Tibial artery (tissue), 4 donors: ENCODE measurements at places on chromosomes 1 and 21.

- no peak for DNase-seq
These were observed 25.1 kb upstream of the LRRC47 start for GRCh38 chr1:3821447-3821846.

GRCh38 chr1:232307296-232308017 is 322.5 kb downstream of the SIPA1L2 start:
- peak; percentile 32 for DNase-seq

GRCh38 chr1:7738044-7738443 is 33.1 kb upstream of the VAMP3 start:
- no peak for DNase-seq

DNA sequence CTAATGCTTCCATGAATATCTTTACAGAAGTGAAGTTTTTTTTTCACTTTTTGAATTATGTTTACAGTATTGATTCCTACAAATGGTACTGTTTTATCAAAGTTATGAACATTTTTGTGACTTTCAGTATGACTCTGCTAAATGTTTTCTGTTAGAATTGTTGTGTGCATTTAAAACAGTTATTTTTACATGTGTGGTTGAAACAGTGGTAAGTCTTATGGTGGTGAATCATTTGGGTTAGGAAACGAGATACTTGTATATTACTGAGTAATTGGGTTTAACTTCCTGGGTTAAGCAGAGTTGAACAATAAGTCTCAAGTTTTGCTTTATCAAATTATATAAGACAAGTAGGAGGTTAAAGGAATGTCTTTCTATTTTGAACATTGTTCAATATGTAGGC is 66.8 kb downstream of the VPS13D start:
- DNase-seq, result no peak

DNA sequence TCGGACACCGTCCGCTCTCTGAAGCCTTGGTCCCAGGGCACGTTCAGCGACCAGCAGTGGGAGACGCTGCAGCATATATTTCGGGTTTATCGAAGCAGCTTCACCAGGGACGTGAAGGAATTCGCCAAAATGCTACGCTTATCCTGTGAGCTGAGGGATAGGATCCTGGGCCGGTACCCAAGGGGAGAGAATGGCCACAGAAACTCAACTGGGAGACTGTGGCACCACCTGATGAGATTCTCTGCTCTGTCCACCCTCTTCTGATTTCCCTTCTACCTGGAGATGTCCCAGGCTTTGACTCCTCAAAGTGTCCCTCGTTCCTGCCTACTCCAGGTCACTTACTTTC is 855 bp downstream of the CD1D start:
- no peak for DNase-seq

- no peak for DNase-seq
These were observed 162.2 kb upstream of the RAB4A start for GRCh38 chr1:229108598-229109201.

- DNase-seq, result no peak
These were observed 40.2 kb upstream of the MACF1 start for GRCh38 chr1:39164256-39164655.

GRCh38 chr21:35011681-35012080 is 37.4 kb downstream of the RUNX1 start:
- DNase-seq, result no peak

GRCh38 chr1:212945463-212946160 is 4.7 kb upstream of the VASH2 start:
- no peak for DNase-seq

DNA sequence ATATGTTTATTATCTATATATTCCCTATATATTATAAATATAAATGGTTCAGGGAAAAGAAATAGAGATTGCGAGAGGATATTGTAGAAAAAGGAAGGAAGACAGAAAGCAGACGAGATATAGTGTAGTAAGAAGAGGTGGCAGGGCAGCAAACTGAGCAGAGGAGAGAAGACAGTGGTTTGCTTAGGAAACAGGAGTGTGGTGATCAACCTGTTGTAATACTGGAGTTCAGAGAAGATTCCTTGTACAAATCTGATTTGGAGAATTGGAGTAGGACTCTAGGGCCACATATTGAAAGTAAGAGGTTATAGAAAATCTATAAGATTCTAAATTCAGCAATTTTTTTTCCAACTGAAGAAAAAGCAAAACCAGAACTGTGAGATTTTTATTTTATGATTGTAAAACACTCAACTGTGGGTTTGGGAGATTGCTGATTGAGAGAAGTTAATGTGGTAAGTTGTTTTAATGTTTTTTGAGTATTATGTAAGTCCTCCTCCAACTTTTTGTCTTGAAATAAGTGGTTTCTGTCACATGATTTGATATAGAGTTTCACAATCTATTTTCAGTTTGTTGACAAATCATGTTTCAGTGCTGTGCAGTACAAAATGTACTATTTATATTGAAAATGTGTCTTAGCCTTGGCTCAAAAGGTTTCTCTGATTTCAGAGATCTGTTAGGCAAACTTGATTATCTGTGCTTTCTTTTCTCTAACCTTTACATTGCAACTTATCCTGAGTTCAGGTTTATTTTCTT is 9.6 kb upstream of the AMY2B start:
- no peak for DNase-seq

GRCh38 chr1:164602480-164603093 is 43.6 kb downstream of the PBX1 start:
- DNase-seq, result peak; percentile 72

DNA sequence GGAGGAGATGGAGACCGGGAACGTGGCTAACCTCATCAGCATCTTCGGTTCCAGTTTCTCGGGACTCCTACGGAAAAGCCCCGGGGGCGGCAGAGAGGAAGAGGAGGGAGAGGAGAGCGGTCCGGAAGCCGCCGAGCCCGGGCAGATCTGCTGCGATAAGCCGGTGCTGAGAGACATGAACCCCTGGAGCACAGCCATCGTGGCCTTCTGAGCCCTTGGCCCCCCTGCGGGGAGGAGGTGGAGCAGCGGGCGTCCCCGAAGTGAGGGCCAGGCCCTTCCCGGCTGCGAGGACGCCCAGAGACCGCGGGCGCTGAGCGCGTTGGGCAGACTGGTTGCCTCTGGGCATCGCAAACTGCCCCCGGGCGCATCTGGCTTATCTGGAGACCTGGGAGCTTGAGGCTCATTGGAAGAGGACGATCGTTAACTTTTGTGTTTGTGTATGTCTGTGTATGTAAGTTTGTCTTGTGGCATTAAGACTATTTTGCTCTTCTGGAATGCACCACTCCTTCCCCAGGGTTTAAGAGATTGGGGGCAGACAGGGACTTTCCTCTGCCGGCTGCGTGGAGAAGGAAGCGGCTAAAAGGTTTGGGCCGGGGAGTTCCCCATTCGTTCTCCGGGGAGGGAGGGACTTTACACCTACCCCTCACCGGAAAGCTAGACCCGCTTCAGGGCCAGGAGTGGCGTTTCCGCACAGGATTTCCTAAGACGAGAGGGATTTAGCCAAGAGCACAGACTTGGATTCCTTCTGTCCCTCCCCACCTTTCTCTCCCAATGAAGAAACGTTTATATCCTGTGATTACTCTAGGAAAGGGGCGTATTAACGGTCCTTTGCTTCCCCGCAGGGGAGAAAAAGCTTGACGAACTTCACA is 1.4 kb downstream of the IER5 start:
- peak; percentile 86 for DNase-seq

DNA sequence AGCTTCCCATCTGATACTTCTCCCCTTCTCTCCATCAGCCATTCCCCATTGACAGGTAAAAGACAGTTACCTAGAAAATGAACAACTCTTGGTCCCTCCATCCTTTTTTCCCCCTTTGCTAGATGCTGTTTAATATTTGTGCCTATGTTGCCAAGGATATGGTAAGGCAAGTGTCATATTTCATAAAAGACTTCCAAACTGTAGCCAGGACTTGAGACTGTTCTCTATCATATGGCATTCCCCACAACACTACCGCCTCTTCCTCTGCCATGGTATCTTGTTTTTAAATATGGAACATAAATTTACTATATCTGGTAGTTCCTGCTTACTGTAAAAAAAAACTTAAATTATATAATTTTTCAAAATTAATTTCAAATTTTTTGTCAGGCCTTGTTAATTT is 97.2 kb downstream of the PHTF1 start:
- no peak for DNase-seq

DNA sequence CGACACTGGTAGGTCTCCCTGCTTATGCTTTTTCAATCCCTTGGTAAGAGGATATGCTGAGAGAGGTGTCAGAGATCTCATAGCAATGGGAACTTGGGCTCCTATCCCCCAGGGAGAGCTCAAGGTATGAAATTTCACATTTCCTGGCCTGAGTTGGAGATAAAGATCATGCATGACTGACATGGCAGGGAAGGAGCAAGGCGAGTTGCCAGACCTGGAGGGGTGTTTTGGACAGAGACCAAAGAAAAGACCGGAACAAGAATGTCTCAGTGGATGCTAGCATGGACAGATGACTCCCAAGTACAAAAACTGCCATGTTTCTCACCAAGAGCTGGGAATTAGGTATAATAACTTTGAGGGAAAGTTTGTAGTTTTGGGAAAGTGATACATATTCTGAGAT is 334.1 kb upstream of the B3GALT2 start:
- DNase-seq, result no peak

DNA sequence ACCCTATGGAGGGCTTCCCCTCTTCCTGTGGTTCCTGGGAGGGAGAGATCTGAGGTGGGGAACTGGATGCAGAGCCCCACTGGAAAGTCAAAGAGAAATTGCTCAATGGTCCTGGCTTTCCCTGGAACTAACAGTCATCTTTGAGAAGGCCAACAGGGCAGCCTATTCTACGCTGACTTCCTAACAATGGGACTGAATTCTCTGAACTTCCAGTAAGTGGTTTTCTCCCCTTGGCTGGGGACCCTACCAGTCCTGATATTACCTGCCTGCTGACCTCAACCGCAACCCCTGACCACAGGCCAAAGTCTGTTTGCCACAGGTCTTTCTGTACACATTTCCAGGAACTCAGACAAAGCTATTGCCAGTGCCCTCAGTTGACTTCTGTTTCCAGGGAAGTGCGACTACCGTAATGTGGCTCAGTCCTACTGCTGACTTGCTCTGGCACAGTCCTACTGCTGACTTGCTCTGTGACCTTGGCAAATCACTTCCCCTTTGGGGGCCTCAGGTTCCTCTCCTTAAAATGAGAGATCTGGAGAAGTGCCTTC is 55.3 kb downstream of the C8B start:
- DNase-seq, result no peak

DNA sequence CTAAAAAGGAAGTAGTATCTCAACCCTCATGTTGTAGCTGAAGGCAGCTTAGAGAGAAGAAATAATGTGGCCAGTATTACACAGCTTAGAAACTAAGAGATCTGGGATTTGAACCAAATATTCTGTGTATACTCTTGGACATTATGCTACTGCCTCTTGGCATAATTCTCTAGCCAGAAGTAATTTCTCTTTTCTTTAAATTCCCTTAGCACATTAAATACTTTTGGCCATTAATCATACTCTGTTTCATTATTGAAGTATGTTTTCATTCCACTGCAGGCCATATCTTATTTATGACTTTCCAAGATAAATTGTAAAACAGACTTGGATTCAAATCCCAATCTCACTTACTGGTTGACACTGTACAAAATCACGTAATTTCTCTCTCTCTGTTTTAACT is 181.3 kb upstream of the SPAG17 start:
- DNase-seq, result no peak

- no peak for DNase-seq
These were observed 124.8 kb downstream of the SIK1 start for GRCh38 chr21:43302062-43302700.

DNA sequence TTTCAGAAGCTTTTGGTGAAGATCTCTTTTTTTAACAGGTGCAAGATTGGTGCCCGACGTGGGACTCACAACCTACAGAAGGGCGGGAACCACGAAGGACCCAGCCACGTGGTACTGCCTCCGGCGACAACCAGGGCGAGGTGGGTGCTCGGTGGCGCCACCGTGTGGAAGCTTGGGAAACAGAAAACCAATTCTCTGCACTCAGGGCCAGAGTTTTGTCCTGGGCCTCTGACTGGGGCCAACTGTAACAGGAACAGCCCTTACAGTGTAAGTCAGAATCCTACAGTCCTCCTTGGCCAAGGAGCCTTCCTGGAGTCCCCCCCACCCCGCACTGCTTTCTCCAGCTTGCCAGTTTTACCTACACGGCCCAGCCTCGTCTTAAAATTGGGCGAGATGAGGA is 11.6 kb upstream of the S100A7A start:
- DNase-seq, result peak; percentile 64

- DNase-seq, result no peak
These were observed 49.2 kb downstream of the AGO3 start for GRCh38 chr1:35980090-35980489.

DNA sequence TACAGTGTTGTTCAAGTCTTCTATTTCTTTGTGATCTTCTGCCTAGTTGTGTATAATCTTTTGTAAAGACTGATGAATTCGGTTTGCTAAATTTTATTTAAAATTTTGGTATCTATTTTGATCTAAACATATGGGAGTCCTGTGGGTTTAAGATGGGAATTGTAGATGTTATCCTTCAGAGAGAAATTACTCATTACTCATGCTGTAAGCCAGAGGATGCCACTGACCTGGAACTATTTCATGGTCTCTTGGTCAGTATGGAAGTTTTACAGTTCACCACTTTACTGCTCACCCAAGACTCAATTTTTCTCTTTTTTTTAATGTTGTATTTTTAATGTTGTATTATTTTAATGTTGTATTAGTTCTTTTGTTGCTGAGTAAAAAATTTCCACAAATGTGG is 138.6 kb upstream of the B3GALT2 start:
- DNase-seq, result no peak

DNA sequence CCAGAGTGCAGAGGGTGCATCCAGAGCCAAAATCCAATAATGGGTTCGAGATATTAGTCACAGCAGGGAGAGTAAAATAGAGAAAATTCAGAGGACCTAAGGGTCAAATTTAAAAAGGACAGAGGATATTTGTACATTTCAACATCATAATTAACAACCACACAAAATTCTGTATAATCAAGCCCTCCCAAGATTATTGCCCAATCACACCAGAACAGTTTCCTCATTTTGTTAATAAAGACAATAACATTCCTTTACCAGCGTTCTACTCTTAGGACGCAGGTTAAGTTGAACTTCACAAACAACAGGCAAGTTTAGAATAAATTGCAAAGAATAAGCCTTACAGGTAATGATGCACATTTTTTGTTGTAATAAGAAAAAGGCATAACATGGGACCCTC is 462.8 kb downstream of the PTPRC start:
- no peak for DNase-seq

DNA sequence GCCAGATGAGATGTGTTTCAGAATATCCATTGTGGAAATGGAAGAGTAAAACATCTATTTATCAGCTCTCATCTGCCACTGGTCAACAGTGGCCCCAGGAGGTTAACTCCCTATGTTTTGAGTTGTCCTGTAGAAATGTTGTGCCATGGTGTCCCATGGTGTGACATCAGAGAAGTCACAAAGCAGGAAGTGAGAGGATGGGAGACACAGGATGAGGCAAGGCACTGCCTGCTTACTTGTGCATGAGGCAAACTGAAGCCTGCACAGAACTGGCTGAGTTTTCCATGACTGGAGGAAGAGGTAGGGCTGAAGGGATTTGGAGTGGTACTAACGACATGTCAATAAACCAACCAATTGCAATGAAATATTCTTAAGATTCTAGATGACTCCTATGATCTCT is 131.5 kb upstream of the ZNF644 start:
- no peak for DNase-seq

GRCh38 chr1:211318576-211319280 is 7.9 kb upstream of the TRAF5 start:
- no peak for DNase-seq

GRCh38 chr1:208410409-208410808 is 166.2 kb upstream of the PLXNA2 start:
- DNase-seq, result no peak
